ENCODE measurements at places on chromosomes 12 and 14.

GRCh38 chr12:80838708-80839107 is 99.0 kb downstream of the LIN7A start:
- no peak for DNase-seq

DNA sequence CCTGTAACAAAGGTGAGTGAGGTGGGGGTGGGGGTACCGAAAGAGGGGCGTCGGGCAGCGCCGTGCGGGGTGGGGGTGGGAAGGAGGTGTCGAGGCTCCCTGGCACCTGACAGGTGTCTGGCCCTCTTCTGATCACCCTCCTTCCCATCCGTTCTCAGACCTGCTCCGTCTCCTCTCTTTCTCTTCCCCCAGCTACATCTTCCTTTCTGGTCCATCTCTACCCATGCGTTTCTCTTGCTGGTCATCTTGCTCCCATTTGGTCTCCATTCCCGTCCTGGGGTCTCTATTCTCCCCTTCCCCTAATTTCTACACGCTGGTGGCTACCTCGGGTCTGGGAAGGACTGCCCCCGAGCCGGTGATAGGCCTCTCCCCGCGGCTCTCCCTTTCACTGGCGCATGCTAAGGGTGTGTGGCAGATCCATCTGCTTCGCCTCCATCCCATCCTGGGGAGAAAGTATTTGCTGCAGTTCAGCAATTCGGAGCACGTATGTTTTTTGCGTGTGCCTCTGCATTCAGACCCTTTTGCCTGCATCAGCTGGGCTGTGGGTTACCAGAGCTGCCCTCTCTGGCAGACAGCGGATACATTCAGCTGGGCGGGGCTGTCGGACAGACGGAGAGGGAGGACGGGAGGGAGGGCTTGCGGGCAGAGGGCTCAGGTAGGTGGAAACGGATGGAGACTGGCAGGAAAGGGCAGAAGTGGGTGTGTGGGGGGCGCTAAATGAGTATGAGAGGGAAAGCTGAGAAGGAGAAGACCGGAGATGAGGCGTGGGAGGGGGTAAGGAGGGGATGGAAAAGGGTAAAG is 730 bp downstream of the CLSTN3 start:
- DNase-seq: peak; percentile 78

DNA sequence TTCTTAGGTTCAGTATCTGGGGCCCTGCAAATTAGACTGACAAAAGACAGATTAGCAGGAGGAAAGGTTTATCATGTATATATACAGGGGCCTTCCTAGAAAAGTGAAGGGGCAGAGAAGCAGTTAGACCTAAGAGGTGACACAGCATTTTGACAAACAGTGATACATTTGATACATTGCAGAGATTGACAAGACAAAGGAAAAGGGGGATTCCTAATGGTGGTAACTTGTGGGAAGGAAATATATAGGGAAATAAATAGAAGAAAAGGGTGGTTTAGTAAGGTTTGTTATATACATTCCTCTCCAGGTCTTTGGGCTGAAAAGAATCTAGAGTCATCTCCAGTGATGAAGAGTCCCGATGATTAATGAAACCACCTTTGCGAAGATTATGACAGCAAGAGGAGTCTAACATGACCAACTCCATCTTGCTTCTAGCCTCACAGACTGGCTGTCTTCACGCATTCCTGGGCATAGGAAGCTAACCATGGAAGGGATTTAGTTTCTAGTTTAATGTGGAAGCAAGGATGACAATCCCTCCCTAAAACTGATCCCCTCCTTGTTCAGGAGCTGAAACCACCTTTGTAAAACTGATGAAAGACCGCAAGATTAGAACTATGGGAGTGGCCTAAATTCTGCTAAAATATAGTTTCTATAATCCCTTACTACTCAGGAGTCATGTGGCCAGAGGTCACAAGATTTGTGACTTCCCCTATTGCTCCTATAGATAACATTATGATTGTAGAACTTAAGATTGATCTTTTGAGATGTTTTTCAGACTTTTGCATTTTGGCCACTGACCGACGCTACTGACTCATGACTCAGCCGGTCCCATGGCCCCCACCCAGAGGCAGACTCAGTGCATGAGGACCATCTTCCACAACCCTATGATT is 31.1 kb upstream of the CPM start:
- DNase-seq: no peak

- DNase-seq: no peak
Observed at GRCh38 chr12:17609153-17609552, 480.8 kb downstream of the RERGL start.

GRCh38 chr12:115320967-115321366 is 637.0 kb upstream of the TBX3 start:
- DNase-seq: no peak

GRCh38 chr12:80031229-80031628 is 68.1 kb upstream of the OTOGL start:
- no peak for DNase-seq

DNA sequence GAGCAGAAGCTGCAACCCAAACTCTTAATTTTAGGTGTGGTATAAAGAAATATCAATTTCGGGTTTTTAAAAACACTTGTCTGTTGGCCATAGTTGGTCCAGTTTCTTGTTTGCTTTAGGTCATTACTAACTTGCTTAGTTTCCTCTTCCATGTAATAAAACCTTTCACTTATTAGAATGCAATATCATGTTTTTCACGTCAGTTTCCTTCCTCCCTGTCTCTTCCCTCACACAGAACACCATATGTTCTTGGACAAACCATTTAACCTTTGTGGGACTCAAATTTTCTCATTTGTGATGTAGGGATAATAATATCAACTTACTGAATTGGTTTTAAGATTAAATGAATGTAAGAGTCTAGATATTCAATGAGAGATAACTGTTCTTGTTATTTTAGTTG is 22.9 kb downstream of the PMCH start:
- DNase-seq: no peak

GRCh38 chr12:116629480-116629879 is 70.3 kb downstream of the MAP1LC3B2 start:
- DNase-seq: no peak

DNA sequence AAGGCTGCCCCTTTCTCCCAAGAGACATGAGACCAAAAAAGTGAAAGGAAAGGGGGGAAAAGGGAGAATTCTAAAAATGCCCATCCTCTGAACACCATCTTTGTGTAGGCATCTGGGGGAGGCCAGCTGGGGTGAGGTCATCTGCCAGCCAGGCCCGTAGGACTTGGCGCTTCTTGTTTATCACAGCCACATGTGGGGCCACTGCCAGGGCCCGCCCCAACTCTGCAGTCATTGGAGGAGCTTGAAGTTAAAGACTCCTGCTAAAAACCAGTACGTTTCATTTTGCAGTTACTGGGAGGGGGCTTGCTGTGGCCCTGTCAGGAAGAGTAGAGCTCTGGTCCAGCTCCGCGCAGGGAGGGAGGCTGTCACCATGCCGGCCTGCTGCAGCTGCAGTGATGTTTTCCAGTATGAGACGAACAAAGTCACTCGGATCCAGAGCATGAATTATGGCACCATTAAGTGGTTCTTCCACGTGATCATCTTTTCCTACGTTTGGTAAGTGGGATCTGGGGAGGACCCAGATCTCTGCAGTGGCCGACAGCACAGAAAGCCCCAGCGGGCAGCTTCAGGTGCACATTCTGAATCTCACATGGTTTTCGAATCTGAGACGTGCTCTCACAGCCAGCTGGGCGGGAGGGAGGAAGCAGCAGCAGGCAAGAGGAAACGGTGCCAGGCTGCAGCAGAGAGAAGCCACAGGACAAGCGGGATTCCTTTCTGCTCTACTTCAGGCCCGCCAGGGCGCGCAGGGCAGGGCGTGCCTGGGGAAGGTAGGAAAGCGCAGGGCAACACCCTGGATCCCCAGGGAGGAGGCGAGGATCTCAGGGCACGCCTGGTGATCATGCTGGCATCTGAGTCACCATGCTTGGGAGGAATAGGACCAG is at the start of gene P2RX7:
P2RX7 (plus strand) TSS at position 276 of the 881 bp plus-strand sequence; CDS start at position 371, 95 bp downstream.
- DNase-seq: peak; percentile 88

GRCh38 chr14:54312166-54312801 is 84.5 kb upstream of the CDKN3 start:
- no peak for DNase-seq

GRCh38 chr12:124713041-124713435 is 145.6 kb upstream of the NCOR2 start:
- DNase-seq: no peak

- DNase-seq: no peak
Observed at GRCh38 chr12:50733706-50734105, 30.2 kb upstream of the ATF1 start.

All from hematopoietic multipotent progenitor cell treated with erythropoietin and hydrocortisone succinate and interleukin-3 and kit ligand, for 4 days (in vitro differentiated cells).